ENCODE measurements at places on chromosomes 12 and 14.

DNA sequence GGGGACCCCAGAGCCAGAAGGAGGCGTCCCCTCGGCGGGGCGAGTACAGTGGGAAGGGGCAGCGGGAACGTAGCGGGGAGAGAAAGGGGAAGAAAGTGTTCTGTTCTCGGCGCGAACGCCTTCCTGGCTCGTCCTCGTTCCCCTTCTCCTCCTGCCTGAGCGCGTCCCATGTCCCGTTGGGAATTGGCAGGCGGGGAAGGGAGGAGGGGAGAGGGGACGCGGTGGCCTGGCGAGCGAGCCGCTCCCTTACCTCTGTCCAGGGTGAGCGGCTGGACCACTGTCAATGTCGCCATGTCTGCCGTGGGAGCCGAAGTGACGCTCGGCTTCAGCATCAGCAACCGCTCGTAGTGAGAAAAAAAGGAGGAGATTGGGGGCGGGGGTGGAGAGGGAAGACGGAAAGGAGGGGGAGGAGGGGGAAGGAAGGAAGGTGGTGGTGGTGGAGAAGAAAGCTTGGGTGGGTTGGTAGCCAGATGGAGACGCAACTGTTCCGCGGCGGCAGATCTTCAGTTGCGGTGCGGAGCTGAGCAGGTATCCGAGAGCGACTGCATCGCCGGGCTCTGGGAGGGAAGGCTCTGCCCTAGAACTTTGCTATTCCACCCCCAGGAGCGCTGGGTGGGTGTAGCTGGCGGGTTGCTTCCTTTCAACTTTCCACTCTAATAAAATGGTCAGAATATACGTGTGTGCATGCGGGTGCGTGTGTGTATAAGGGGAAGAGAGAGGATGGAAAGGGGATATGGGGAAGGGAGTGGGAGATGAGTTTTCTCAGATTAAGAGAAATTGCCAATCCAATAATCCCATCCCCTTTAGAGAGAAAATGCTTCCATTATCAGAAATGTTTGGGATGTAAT, at the start of gene LIN7A:
TSS of gene LIN7A (minus strand) at position 544 of the 848 bp plus-strand sequence. CDS start at position 332, 212 bp downstream.
- DNase-seq, result no peak

DNA sequence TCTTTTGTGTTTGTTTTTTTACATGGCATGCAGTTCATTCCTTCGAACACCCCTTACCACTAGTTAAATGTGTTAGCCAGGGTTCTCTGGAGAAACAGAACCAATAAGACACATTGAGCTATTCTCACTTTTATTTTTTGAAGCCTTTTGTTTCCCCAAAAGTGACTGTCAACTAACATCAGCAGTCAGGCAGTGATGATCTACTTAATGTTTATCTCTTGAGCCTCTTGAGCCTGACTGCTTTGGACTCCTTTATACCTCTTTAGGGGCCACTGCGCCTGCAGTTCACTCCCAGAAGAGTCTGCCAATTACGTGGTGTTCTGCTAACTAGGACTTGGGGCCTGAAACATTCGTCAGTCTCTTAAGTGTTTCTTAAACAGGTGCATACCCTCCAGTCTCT, 163.7 kb upstream of the FLRT2 start:
- DNase-seq, result no peak

DNA sequence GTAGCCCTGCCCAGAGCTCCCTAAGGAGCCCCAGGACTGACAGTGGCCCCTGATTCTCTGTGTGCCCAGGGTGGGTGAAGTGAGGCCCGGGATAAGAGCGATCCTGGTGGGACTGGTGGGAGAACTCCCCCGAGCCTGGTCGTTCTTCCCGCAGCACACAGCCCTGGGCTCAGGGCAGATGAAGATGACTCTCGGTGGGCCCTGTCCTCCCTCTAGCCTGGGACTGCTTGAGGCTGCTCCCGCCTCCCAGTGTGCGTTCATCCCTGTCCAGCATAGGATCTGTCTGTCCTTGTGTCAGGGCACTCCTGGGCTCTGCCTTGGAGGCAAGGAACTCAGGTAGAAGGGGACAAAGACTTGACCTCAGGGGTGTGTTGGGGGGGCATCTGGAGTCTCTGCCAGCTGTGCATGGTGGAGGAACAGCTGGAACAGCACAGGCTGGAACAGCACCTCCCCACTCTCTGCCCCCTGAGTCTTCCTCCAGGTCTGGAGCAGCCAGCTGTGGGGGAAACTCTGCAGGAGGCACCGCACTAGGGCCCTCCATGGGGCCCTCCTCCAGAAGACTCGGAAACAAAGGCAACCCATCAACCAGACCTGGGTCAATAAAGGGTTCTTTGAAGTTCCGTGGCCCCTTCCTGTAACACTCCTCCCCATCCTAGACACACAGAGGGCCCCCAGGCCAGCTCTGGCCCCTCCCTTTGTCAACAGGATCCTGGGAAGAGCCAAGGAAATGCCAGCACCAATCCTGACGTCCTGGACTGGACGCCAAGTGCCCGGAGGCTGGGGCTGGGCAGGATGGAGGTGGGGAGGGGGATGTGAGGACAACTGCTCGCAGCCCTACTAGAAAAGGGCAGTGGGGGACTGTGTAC, 15.9 kb downstream of the FAIM2 start:
- no peak for DNase-seq

DNA sequence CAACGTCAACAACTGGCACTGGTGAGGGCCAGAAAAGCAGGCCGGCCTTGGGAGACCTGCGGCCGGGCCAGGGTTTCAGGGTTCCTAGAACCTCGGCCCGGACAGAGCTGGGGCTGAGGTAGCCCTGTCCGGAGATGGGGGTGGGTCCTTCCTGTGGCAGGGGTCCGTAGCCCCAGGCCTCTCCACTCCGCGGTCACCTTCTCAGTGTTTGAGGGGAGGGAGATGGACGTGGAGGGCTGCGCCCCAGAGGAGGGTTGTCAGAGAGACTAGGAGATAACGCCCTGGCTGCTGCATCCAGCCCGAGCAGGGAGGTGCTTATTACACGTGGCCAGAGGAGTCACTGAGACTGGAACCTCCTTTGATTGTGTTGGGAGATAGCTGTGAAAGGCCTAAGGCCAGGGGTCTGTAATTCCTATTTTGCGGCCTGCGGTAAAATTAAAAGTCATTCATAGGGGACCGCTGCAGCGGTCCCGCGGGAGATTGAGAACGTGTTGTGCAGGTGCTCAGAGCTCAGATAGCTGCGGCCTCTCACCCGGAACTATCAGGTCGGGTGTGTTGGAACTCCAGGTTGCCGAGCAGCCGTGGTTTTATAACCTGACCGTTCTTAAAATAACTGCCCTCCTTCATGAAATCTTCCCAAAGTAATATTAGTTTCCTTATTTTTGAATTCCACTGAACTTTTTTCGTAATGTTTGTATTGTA, 507 bp downstream of the AHSA1 start:
- DNase-seq, result no peak

- peak; percentile 19 for DNase-seq
Observed at GRCh38 chr12:122819209-122819785, 16.0 kb upstream of the HIP1R start.

DNA sequence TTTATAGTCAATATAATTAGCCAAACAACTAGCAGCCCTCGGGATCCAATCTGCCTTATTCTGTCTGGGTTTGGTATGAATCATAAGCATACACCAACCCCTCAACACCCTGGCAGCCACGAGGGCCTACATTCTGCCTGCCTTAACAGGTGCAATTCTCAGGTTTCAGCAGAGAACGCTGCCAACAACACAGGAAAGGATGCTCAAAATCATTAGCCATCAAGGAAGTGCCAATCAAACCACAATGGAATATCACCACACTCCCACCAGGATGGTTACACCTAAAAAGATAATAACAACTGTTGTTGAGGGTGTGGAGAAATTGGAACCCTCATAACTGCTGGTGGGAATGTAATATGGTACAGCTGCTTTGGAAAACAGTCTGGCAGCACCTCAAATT, 122.8 kb downstream of the TTC7B start:
- no peak for DNase-seq

GRCh38 chr14:79735121-79735520, 476.2 kb downstream of the DIO2 start:
- DNase-seq, result no peak

DNA sequence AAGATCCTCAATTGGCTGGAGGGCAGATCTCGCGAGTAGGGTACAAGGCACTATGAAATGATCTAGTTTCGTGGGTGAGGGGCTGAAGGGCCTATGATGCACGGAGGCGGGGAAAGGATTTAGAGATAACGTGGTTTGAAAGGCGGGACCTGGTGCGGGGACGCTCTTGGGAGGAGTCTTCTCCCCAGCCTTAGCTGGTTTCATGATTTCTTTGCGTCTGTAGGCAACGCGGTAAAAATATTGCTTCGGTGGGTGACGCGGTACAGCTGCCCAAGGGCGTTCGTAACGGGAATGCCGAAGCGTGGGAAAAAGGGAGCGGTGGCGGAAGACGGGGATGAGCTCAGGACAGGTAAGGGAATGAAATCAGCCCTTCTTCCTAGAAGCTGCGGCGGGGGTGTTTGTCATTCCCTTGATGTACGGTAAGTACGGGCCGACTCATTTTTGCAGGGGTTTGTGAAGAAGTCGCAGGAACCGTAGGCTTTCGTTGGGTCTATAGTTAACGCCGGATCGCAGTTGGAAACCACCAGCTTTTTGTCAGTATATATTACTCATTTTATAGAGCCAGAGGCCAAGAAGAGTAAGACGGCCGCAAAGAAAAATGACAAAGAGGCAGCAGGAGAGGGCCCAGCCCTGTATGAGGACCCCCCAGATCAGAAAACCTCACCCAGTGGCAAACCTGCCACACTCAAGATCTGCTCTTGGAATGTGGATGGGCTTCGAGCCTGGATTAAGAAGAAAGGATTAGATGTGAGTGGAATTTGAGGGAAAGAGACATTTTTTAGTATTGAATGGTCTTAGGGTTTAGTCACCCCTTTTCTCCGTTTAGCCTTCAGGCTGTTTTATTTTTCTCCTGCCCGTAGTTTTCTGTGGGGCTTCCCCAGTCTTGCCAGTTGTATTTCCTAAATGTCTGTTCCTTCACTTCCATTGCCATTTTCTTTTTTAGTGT, 602 bp downstream of the APEX1 start:
- peak; percentile 66 for DNase-seq

GRCh38 chr14:56207626-56208292, 89.5 kb downstream of the PELI2 start:
- DNase-seq, result no peak

- no peak for DNase-seq
Observed at GRCh38 chr14:61659582-61659981, 35.7 kb upstream of the HIF1A start.

DNA sequence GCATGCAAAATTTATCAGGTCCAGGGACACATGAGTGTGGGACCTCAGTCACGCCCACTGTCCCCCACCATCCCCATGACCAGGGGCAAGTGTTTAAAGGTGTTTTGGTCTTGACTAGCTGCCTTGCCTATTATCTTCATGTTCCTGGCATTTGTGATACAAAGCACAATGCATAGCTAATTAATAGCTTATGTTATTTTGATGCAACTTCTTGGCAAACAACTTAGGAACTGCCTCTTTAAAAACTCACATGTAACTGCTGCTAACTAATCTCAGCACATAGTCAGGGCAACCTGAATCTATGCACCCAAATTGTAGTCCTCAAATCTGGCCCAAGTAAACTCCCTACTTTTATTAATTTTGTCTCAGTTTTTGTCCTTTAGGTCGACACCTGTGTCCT, 7.4 kb upstream of the OR6J1 start:
- no peak for DNase-seq
